Prostate gland (tissue), 2 donors: ENCODE measurements at places on chromosomes 6 and 20. TPM values are rescaled to one million over a fixed set of nuclear protein-coding genes. Genes with fewer than 3 reads are reported as not detected.

DNA sequence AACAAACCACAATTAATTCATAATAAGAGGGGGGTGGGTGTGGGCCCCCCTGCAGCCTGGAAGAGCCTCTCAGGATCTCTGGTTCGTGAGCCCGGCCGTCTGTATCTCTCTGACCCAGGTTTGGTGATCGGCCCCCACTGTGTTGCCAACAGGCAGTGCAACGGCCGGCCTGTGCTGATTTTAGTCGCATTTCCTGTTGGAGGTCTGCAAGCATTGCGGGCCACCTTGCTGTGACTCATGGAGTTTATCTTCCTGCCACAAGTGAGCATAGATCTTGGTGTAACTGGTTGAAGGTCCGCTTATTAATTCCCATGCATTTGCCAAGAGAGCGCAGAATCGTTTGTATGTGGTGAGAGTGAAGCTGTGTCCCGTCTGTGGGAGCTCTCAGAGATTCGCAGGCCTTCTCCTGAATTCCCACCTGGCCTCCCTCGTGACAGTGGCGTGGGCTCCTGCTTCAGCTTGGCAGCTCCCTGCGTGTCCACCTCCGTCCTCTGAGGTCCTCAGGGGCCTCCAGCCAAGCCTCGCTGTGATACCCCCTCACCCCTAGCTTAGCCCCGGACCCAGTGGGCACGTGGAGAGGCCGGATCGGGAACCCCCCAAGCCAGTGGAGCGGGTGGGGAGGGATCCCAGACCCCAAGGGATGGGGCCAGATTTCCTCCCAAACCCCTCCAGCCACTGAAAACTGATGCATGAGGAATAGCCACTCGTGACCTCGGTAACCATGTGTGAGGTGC is 269.8 kb downstream of the CDH4 start:
- no peak for DNase-seq

Gene PHF1
- 98.2 TPM for total RNA-seq

- no peak for DNase-seq
Observed at GRCh38 chr6:14804785-14805210, 441.1 kb upstream of the JARID2 start.

Gene CALHM6
- 6.3 TPM for total RNA-seq

Gene KCNK15
- 16.1 TPM for total RNA-seq

DNA sequence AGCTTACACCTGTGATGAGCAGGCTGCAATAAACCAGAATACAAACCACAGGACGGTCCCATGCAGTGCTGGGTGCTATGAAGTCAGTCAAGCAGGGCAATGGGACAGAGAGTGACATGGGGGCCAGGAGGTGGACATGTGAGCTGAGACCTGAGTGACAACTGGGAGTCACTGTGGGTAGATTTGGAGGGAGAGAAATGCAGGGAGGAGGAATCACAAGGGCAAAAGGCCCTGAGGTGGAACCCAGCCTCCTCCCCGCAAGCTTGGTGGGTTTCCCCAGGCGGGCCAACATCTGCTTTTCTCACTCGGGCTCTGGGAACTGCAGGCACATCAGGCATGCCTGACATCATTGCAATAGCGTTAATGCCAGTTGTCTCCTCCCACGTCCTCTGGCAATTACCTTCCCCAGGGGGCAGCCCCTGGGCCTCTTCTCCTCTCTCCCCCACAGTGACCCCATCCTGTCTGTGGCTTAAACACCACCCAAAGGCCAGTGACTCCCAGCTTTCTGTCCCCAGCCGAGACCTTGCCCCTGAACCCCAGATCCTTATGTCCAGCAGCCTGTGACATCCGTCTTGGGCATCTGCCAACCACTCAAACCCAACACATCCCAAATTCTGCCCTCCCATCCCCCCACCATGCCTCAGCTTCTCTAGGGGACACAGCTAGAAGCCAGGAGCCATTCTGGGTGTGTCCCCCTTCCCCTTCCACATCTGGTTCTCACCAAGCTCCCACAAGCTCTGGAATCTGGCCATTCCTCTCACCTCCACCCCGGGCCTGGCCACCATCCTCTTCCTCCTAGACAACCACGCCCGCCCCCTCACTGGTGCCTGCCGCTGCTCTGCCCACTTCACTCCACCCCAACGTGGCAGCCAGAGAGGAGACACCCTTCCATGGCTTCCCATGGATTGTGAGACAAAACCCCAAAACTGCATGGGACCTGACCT is 28.2 kb downstream of the PDRG1 start:
- DNase-seq = no peak

DNA sequence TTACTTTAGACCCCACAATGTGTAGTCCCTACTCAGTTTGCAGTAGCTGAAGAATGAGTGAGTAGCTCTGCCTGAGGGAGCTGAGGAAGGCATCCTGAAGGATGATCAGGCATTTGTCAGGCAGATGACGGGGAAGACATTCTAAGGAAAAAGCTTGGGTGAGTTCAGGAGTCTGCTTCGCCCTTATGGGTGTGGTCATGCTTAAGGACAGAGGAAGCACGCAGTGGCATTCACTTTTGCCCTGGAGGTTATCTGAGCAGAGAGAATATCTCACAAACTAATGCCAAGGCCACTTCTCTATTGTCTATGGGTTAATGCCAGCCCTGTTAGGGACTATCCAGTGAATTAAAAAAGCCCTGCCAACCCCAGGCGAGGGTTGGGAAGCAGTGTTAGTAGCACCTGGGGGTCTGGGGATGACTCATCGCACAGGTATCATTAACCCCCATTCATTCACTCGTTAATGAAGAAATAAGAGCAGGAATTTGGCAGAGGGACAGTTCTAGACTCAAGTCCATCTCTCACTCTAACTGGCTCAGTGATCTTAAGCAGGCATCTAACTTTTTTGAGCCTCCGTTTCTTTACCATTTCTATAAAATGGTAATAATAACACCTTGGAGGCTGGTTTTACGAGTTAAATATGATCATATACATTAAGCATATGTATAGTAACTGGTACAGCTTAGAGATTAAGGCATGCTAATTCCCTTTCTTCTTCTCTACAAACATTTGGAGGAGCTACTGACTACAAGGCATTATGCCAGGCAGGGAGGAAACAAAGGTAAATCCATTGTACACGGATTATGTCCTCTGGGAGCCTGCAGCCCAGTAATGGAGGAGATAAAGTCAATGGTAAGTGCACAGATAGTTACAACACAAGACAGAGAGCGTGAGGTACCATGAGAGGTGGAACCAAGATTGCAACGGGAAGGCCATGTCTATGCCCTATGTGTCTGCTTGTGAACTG is 93.2 kb upstream of the AKIRIN2 start:
- no peak for DNase-seq

- DNase-seq = no peak
Observed at GRCh38 chr6:135479601-135480000, 17.9 kb downstream of the AHI1 start.

GRCh38 chr6:82555801-82556200 is 192.2 kb downstream of the TPBG start:
- DNase-seq = no peak

DNA sequence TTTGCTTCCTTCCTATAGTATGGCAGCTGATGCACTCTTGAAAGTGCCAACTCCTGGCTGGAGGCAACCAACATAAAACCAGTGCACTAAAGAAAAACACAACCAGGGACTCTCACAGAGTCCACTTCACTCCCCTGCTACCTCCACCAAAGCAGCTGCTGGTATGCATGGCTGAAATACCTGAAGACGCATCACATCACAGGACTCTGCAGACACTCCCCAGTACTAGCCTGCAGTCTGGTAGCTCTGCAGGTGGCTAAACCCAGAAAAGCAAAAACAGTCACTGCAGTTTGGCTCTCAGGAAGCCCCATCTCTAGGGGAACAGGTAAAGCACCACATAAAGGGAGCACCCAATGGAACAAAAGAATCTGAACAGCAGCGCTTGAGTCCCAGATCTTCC is 473.0 kb upstream of the SPTLC3 start:
- DNase-seq = no peak

Gene MICA
- total RNA-seq = 22.8 TPM

GRCh38 chr6:123462152-123462551 is 174.6 kb downstream of the TRDN start:
- DNase-seq = no peak

GRCh38 chr20:54021446-54022235 is 48.8 kb downstream of the BCAS1 start:
- no peak for DNase-seq

GRCh38 chr20:36613974-36614373 is 8.4 kb downstream of the RAB5IF start:
- DNase-seq = peak; percentile 11

- DNase-seq = no peak
Observed at GRCh38 chr20:43691928-43692524, 25.1 kb downstream of the MYBL2 start.

DNA sequence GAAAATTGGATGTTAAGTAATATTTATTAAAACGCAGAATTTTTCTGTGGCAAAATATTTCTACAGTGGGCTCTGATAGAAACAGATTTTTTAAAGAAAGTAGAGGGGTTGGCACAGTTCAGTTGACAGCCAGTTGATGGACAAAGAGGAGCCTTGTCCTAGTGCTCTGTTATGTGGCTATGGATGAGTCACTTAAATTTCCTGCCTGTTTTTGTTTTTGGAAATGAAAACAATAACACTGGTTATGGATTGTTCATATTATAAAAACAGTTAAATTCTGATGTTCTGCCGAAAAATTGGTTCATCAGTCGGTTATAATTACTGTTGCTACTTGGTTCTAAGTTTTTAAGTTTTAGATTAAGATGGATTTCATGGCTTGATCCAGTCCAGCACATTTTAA is 42.8 kb downstream of the MYO6 start:
- DNase-seq = no peak

DNA sequence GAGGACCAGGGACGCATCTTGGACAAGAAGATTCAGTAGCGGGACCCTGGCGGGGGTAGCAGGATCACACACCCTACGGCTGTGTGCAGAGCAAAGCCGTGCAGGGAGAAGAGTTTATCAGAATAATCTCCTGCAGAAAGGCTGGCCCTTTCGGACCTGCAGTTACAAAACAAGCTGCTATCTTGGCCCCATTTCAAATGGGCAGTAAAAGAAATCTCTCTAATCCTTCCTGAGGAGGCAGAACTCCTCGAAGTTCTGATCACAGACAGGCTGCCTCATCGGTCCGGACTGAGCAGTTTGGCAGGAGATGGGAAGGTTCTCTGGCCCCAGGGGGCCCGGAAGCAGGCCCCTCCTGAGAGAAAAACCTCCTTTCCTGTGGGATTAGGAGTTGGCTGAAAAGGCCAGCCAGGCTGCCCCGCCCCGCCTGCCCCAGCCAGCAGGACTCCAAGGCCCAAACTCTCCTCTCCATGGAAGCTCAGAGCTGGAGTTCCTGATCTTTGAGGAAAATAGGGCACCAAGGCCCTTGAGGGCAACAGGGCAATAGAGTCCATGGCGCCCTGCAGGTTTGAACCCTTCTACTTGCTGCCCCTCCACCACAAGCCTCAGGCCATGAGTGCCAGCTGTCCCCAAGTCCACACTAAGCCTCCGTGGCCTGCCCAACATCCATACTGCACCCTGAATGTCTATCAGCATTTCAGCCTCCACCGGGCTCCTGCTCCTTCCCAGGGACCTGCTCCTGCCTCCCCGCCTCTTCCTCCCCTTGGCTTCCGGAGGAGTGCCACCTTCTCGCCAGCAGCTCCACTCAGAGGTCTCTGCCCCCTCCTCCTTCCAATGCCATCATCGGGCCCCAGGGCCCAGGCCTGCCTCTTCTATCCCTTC is 141.3 kb downstream of the PREX1 start:
- peak; percentile 41 for DNase-seq

DNA sequence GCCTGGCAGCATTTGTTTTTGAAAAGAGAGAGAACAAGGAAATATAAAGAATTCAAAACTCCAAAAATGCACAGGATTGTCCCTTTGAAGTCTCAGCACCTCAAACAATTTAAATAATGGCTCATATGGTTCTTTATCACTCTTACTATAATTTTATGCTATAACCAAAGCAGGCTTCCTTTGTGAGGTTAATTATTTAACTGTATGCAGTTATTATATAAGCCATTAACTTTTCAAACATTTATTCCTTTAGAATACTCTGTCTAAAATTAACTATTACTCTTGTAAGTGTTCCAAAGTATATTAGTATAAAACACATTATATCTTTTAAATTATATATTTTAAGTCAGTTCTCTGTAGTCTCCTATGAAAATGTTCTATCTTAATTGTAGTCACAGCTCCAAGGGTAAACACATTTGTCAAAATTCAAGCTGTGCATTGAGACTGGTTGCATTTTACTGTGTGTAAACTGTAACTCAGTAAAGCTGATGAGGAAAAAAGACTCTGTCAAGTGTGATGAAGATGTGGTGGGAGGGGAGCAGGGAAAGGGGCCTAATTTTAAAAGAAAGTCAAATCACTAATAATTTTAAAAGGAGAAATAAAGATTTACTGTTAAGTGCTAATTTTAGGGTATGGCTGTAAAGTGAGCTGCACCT is 20.0 kb upstream of the PLAGL1 start:
- no peak for DNase-seq

- DNase-seq = no peak
Observed at GRCh38 chr20:41135888-41136679, 1.3 kb upstream of the PLCG1 start.

- no peak for DNase-seq
Observed at GRCh38 chr20:45974896-45975565, 3.0 kb upstream of the ZNF335 start.

- no peak for DNase-seq
Observed at GRCh38 chr6:34723203-34723602, 26.6 kb upstream of the ILRUN start.
